NCI-H2227 treated with DMSO at 0.1 percent for 48 hours (cell line): ENCODE measurements at places on chromosomes 2 and 18.
A peak's percentile ranks its signal among the peaks of the same experiment; 100 is the strongest.

- DNase-seq, result no peak
Observed at GRCh38 chr18:1663879-1664705, 759.4 kb downstream of the ADCYAP1 start.

GRCh38 chr2:26011990-26012856 is 21.7 kb upstream of the RAB10 start:
- no peak for DNase-seq

DNA sequence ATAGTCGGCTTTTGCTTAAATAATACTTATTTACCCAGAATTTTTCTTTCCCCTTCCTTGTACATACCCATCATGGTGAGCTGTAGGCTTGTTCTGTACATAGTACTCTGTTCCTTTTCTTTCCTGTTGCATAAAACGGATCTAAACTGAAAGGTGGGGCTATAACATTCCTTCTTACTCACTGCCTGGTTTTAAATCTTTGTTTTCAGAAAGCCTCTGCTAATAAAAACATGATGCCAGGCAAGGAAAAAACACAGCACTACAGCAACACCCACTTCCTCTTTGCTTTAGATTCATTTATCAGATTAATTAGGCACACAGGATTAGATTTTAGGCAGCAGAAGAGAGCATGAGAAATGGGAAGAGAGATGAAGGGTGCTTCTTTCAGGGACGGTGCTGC is 19.6 kb upstream of the STON1 start:
- DNase-seq, result no peak

DNA sequence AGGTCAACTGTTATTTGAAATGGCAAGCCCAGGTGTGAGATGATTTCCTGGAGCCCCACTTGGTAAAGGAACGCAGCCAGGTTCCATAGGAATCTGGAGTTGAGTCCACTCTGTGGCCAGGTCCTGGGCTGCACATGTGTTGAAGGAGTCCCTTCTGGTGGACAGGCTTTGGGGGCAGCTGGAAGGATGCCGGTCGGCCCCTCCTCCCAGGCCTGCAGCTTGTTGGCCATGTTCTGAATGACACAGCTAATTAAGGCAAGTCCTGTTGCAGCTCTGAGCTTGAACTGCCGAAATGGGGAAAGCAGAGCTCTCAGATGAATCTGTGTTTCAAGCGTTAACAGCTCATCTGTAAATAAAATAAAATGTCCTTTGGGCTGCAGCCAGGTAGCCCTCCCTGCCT is 23.8 kb downstream of the EN1 start:
- no peak for DNase-seq

GRCh38 chr18:63145851-63146555 is 173.6 kb downstream of the BCL2 start:
- DNase-seq, result no peak

- DNase-seq, result no peak
Observed at GRCh38 chr2:130762910-130763385, 7.6 kb downstream of the AMER3 start.

GRCh38 chr2:154368153-154368552 is 330.3 kb upstream of the KCNJ3 start:
- no peak for DNase-seq

- DNase-seq, result no peak
Observed at GRCh38 chr2:127039387-127040031, 67.4 kb downstream of the BIN1 start.

DNA sequence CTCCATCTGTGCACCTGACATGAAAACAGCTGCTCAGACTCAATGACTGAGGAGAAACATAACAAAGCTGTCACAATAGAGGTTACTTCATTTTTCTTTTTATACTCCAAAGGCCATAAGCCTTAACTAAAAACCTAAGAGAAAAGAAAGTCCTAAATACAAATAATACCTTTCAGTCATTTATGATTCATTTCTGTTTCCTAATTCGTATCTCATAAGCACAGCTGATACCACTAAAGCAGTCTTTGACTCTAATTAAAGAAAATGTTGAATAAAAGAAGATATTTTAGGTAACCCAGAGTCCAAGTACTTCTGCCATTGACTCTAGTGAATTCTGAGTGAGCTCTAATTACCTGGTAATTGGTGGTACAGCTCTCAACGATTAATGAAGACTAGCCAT is 20.6 kb downstream of the NEMP2 start:
- no peak for DNase-seq

DNA sequence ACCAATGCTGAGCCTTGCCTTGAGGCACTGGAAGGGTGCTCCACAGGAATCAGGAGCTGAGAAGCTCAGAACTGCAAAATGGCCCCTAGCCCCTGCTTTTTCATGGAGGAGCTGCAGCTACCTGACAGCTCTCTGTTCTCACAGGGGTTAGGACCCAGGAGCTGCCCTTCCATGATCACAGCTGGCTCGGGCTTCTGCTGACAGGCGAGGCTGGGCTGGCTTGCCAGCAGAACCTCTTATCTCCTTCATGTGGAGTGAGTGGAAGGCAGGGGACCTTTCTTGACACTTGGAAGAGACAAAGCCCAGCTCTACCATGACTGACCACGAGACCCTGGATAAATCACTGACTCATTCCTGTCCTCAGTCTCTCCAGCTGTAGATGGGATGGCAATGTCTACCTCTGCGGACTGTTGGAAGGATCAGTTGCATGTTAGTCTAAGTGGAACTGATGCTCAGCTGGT is 113.4 kb downstream of the CAPN13 start:
- no peak for DNase-seq

GRCh38 chr2:219798430-219798829 is 171.0 kb downstream of the SLC4A3 start:
- DNase-seq, result no peak

GRCh38 chr2:239328351-239329191 is 72.2 kb downstream of the HDAC4 start:
- no peak for DNase-seq

- no peak for DNase-seq
Observed at GRCh38 chr2:119431976-119432850, 559 bp downstream of the TMEM37 start.

- no peak for DNase-seq
Observed at GRCh38 chr2:133667085-133667484, 98.8 kb upstream of the NCKAP5 start.

- no peak for DNase-seq
Observed at GRCh38 chr2:56741601-56742102, 557.9 kb downstream of the CCDC85A start.

GRCh38 chr2:152646775-152647174 is 70.5 kb downstream of the PRPF40A start:
- DNase-seq, result no peak

DNA sequence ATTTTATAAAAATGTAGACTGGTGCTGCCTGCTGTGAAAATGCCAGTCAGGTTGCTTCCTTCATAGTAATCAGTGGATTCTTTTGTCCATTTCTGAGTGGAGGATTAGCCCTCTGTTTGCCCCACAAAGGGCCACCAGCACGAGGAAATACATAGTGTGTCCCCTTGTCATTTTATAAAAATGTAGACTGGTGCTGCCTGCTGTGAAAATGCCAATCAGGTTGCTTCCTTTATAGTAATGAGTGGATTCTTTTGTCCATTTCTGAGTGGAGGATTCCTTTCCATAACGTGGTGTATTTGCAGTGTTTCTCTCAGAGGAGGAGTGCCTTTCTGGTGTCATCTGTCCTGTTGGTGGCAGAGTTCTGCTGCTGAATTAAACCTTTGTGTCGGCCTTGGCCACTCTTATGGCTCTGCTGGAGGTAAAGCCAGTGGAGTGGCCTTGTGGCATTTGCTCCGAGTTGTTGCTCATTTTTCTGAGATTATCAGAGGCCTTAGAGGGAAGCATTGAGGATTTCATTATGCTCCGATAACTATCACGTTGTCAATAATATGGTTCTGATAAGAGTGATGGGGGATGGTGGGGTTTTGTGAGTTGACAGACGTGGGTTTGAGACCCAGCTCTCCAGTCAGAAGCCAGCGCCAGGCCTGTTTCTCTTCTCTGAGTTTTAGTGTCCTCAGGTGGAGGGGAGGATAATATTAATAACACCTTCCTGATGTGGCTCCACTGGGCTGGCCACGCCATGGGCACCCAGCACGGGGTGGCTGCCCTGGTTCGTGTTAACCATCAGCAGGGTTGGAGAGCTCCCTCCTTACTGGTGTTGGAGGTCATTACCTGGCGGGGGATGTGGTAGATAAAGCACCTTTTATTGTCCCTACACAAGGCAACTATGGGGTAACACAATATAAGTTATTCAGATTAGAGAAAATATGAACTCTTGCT is 96.6 kb downstream of the NEDD4L start:
- DNase-seq, result peak; percentile 72

- DNase-seq, result no peak
Observed at GRCh38 chr2:121061633-121062032, 223.4 kb downstream of the TFCP2L1 start.

DNA sequence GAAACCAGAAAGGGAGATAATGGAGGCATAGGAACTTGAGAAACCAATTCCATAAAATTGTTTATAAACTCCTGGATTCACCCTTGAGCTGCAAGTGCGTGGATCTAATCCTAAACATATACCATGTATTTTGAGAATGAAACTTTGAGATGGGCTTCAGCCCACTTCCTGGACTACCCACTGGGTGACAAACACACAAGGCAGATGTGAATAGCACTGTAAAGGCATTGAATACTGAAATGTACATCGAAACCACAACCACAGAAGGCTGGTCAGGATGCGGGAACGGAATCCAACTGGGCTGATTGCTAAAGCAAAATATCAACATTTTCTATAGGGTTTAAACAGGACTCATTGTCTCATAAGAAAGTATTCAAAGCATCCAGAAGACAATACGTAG is 228.5 kb upstream of the ZEB2 start:
- DNase-seq, result no peak

- no peak for DNase-seq
Observed at GRCh38 chr2:203705178-203705577, 1.3 kb upstream of the CD28 start.

GRCh38 chr2:168708080-168708479 is 94.4 kb upstream of the NOSTRIN start:
- no peak for DNase-seq

GRCh38 chr2:144546933-144547332 is 27.0 kb upstream of the ZEB2 start:
- DNase-seq, result no peak

- no peak for DNase-seq
Observed at GRCh38 chr18:42310956-42311355, 355.9 kb downstream of the PIK3C3 start.

- peak; percentile 78 for DNase-seq
Observed at GRCh38 chr2:44981714-44982108, 27.5 kb downstream of the SIX2 start.

DNA sequence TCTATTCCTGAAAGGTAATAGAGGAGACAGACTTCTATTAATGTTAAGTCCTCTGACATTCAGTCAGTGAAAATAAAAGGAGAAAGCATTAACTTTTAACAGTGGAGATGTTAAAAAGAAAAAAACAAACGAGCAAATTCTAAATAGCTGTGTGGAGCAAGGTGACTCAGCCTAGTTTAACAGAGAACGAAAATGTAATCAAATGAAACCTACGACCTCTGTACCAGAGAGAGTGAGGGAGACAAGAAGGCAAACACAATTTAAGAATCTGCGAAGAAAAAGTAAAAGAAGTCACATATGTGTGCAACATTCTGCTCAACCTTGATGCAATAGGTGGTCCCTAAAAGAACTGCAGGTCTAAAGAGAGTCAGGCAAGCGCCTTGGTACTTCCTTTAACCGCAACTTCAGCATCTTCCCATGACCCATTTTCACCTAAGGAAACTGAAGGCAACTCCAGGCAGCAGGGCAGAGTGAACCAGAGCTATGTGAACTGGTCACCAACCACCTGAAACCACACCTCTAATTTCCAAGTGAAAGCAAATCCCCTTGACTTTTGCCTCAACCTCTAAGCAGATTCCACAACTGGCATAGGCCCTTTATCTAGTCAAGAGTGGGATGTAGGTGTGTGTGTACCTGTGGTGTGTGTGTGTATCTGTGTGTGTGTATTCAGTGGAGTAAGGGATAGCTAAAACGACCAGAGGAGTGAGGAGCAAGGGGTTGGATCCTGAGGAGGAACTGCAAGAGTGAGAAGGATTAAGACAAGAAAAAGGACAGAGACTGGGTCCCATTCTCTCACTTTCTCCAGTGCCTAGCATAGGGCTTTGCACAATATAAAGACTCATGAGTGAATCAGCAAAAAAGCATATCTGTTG is 43.0 kb downstream of the FIGN start:
- no peak for DNase-seq

DNA sequence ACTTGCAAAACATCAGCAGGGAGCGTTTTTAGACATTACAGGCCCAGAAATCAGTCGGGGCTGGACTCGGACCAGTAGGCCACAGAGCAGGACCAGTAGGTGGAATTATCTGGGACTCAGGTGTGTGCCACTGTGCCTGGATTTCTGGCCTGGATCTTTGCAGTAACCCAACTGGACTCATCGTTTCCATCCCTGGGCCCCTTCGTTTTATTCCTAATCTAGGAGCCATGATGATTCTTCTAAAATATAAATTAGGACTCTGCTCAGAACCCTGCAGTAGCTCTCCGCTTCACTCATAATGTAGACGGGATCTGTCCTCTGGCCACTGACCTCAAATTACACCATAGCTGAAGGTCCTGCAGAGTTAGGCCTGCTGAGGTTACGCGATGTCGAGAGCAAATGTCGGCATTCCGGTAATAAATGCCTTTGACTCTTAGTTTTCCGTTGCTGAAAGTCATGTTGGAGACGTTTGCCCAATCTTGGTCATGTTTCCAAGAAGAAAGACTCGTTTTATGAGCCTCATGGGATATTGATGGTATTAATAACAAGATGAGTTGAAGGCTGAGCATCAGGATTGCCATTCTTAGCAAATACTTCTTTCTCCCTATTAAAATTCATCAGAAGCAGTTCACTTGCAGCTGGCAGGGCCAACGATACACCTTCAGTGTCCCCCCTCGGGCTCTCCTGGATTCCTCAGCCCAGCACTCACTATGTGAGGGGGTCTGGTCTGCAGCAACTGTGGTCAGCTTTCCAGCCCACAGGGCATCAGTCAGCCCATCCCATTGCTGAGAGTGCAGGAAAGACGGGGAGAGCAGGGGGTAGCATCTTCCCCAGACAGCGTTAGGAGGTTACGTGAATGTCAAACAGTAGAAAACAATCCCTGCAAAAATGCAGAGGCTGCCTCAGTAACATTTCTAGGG is 39.9 kb upstream of the KLF11 start:
- no peak for DNase-seq

GRCh38 chr2:101133492-101134100 is 17.6 kb downstream of the TBC1D8 start:
- DNase-seq, result no peak

DNA sequence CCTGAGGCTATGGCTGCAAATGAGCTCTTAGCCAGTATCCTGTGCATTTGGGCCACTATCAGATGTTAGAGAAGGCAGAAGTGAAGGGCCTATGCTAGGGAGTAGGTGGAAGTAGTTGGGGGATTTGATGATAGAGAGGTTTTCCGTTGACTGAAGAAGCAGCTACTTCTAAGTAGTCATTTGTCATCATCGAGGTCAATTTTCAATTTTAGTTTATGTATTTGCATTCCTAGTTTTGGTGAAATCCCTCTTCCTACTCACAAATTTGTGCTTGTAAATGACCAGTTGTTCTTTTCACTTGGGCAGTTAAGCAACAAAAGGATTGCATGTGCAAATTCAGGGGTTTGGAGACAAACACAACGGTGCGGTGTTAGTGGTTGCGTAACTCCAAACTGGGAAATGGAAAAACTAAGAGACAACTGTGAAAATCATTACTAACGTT is 48.5 kb upstream of the PELI1 start:
- no peak for DNase-seq
